ENCODE measurements at places on chromosomes 12 and 14.

GRCh38 chr12:100289038-100289437 lies 22.1 kb downstream of the SCYL2 start:
- DNase-seq: no peak

- DNase-seq: no peak
Measured at GRCh38 chr12:101493556-101493955, 18.4 kb downstream of the SPIC start.

GRCh38 chr12:31021809-31022494 lies 51.7 kb upstream of the DDX11 start:
- DNase-seq: no peak

DNA sequence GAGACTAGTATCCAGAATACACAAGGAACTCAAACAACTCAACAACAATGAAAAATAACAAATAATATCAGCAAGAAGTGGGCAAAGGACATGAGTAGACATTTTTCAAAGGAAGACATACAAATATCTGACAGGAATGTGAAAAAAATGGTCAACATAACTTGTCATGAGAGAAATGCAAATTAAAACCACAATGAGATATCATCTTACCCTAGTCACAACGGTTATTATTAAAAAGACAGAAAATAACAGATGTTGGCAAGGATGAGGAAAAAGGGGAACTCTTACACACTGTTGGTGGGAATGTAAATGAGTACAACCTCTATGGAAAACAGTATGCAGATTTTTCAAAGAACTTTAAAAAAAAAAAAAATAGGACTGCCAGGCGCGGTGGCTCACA lies 20.4 kb downstream of the VWF start:
- no peak for DNase-seq

DNA sequence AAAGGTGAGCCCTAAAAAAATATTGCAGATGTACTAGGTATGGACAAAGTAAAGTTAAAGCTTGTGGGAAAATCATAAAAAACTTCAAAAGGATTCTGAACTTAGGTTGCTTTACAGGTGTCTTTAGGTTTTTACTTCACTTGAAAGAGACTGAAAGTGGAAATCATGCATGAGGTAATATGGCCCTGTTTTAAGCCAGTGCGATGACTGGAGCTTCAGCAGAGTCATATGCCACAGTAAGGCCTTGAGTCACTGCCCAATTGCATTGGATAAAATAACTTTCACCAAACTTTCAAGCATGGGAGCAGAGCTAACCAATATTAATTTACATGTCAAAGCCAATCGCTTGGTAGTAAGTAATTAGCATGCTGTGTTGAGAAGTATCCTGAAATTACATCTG lies 63.9 kb upstream of the TMEM260 start:
- no peak for DNase-seq

DNA sequence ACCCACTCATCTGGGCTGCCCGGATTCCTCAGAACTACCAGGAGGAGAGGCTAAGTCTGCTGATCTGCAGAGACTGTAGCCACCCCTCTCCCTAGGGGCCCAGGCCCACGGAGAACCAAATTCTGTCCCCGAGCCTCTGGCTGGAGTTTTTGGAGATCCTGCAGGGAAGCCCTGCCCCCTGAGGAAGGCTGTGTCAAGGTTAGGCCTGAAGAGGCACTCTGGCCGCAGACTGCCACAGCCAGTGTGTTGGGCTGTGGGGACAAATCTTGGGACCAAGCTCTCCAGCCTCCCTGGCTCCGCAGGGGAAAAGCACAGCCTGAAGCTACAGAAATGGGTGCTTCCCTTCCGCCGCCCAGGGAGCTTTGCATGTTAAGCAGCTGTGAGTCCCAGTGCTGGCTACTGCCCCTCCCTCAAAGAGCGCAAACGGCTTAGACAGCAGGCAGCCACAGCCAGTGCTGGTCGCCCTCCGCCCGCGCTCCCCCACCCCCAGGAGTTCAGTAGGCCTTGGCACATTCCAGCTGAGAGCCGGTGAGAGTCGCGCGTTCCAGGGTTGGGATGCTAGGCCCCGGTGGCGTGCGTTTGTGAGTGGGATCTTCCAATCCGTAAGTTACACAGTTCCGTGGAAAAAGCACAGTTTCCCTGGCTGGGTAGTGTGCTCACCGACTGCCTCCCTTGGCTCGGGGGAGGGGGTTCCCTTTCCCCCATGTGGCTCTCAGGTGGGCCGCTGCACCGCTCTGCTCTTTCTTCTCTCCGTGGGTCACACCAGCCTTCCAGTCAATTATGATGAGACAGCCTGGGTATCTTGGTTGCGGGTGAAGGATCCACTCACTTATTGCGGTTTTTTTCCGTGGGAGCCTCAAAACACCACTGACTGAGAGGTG lies 13.2 kb downstream of the CLEC4E start:
- DNase-seq: no peak

GRCh38 chr14:96108061-96108795 lies 69.1 kb downstream of the C14orf132 start:
- DNase-seq: no peak

- no peak for DNase-seq
Measured at GRCh38 chr14:37171678-37172023, 755 bp downstream of the SLC25A21 start.

DNA sequence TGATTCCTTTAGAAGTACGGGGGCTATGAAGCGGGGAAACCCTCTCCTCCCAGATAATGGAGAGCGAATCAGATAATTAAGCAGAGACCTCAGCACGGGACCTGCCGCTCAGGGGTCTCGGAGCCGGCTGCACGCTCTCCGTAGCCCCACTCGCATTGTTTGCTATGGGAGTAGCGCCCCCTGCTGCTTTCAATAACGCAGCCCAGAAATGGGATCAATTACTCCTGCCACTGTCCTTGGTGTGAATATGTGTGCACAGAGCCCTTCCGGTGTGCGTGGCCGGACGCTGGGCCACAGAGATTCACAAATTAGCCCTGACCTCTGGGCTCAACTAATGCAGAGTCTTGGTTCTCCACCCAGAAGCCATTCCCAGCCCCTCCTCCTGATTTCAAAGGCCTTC lies 76.4 kb upstream of the TMEM132C start:
- DNase-seq: no peak

DNA sequence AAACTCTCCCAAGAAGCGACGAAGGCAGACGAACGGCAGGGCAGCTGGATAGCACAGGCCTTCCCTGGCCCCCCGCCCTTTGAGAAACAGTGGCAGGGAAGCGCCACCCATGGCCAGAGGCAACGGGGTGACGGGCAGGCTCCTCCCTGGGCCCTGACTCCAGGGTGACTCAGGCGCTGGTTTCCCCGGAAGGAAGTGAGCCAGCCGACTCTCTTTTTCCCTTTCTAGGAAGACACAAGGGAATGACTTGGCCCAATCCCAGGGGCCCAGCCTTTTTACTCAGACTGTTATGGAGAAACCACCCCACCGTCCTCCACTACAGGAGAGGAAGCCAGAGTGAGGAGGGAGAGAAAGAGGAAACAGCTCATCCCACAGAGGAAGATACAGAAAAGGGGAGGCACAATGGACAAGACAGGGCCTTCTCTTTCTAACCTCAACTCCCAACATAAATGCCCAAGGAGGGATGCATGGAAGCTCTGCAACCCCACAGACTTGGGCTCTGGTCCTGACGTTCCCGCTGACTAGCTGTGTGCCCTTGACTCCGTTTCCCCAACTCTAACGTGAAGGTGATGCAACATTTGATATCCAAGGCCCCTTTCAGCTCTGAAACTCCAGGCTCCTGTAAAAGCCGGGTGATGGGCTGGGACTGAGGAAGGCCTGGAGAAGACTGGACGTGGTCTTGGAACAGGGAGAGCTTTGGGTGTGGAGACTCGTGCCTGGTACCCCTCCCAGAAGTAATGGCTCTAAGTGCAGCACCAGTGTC lies 27.9 kb downstream of the ACTN1 start:
- DNase-seq: peak; percentile 95

- no peak for DNase-seq
Measured at GRCh38 chr12:48366131-48366530, 15.4 kb upstream of the ZNF641 start.

DNA sequence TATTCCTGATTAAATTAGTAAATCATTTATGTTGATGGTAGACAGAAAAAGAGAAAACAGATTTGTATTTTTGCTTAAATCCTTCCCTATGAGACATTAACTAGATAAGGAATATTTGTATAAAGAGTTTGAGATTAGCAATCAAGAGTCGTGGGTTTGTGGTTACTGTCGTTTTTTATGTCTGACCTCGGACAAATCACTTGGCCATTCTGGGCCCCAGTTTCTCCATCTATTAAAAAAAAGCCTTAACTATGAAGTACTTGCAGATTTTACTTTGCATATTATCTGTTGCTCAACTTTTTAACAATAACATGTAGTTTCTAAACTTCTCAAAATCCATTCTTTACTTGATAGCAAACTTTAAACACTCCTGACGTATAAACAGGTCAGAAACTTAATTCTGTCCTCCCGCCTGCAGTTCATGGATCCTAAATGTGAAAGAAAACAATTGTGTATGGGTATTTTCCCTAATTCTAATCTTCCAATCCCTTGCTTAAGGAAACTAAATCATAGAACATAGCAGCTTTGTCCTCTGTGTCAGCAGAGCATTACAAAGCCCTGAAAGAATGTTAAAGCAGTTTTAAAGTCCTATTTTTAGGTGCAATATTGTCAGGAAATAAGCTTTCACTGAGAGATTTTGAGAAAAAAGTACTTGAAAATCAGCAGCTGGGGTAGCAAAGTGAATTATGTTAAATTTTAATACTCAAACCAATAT lies 118.2 kb downstream of the GPR135 start:
- DNase-seq: no peak

DNA sequence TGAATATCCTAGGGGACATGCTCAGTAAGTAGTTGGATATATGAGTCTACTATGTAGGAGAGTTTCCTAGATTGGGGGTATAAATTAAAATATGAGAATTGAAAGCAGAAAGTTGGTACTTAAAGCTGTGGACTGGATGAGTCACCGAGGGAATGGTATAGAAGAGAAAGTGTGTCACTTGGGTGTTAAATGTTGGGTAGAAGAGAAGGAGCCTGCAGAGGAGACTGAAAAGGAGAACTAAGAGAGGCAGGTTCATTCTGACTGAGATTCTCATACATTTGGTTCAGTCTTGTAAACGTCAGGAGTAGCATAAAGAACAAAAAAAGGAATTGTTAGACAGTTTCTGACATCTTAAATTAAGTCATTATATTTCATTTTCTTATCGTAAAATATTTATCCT lies 19.9 kb downstream of the LRRC9 start:
- DNase-seq: no peak

GRCh38 chr14:104054222-104054905 lies 31.1 kb upstream of the ASPG start:
- no peak for DNase-seq

DNA sequence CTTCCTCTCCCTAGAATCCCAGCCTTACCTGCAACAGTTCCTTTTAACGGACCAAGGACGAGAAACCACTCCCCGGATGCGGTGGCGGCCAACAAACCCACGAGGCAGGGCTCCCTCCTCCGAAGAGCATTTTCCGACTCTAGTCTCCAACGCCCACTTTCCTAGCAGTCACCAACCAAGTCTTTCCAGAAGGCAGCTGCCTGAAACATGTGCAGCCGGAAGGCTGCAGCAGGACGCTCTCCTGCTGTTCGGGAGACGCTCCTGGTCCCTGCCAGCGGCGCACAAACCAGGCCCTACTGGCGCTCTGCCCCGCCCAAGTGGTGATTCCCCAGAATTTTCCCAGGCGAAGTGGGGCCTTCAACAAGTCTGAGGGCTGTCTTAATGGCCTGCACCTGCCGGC lies 21.1 kb upstream of the ADAM20 start:
- peak; percentile 7 for DNase-seq

DNA sequence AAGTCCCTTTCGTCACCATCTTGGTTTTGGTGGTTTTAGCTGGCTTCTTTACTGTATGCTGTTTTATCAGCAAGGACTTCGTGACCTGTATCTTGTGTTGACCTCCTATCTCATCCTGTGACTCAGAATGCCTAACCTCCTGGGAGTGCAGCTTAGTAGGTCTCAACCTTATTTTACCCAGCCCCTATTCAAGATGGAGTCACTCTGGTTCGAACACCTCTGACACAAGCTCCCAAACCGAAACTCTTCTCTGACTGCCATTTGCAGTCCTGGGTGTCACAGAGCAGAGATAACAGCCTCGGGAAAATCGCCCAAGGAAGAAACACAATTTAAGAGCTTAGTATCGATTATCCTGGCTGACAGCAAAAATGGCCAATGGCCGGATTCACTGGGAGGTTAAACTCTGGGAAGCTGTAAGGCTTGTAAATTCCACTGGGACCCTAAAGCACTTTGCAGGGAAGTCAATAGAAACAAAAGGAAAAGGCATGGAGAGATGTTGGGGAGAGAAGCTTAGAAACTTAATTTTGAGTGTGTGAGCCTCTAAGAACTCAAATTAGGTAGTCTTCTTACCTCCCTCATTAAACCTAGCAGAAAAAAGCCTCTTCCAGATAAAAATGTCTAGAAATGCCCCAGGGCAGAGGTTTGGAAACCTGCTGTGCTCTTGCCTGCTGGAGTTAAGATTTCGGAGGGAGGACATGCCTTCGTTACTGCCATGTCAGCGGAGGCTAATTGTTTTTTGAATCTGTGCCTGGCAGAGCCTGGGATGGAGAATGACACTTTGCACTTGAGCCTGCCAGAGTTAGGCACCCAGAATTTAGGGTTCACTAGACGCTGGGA lies 56.5 kb upstream of the RPH3A start:
- no peak for DNase-seq

DNA sequence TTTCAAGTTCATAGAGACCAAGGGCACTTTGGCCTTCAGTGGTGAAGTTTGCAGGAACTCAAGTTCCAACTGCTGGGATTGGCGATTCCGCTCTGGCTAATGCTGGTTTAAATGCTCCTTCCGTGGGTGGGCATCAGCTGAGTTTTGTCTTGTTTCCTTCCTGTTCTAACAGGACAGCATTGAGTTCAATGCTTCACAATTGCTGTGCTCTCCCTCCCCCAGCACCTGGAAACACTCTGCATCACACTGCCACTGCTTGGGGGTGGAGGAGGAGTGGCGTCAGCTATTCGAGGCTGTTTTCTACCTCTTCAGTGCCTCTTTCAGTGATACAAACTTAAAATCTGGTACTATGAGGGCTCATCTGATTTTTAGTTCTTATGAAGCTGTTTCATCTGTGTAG lies 634.9 kb downstream of the FSCB start:
- DNase-seq: no peak

DNA sequence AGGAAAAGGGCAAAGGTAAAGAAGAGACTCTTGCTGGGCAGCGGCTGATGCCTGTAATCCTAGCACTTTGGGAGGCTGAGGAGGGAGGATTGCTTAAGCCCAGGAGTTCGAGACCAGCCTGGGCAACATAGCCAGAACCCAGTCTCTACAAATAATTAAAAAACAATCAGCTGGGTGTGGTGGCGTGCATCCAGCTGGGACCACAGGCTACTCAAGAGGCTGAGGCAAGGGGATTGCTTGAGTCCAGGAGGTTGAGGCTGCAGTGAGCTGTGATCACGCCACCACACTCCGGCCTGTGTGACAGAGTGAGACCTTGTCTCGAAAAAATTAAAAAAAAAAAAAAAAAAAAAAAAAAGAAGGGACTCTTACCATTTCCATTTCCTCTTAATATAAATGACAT lies 100.4 kb upstream of the USP44 start:
- DNase-seq: no peak

- DNase-seq: no peak
Measured at GRCh38 chr14:102574281-102575159, 17.9 kb upstream of the RCOR1 start.

DNA sequence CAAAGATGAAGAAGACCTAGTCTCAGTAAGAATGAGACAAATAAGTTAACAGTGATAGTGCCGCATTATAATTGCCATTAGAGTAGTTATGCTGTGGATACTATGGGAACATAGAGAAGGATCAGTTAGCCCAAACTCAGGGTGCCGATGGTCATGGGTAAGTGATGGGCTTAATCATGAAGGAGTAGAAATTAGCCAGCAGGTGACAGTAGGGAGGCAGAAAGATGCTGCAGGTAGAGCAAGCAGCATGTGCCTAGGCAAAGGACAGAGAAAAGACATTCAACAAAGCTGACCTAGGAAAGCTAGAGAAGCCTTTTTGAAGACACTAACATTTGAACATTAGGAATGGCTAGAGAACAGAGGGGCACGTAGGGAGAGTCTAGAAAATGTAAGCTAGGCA lies 30.6 kb upstream of the PTPRQ start:
- no peak for DNase-seq
